HS-5 (cell line): ENCODE measurements at places on chromosomes 11 and 22.

GRCh38 chr22:20101638-20102037, 14.3 kb upstream of the RANBP1 start:
- DNase-seq, result no peak

GRCh38 chr11:127259102-127259501, 258.5 kb upstream of the KIRREL3 start:
- DNase-seq, result no peak

- no peak for DNase-seq
These were observed 848.3 kb downstream of the TBC1D22A start for GRCh38 chr22:47610764-47611163.

DNA sequence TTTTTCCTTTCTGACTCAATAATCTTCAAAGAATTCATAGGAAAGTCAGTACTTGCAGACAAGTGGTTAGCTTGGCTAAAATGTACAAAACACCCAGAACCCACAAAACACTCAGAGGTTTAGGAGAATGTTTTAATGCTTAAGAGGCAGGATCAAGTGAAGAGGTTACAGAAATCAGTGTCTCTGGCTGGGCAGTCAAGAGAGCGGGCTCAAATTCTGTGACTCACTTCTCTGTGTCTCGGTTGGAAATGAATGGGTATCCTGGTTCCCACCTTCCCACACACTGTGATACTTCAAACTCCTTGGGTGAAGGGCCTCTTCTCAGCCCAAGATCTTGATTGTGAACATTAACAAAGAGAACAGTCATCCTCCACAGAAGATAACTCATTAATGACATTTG, 3.8 kb downstream of the MPEG1 start:
- no peak for DNase-seq

- no peak for DNase-seq
These were observed 901.5 kb downstream of the BRD1 start for GRCh38 chr22:48926136-48926535.

DNA sequence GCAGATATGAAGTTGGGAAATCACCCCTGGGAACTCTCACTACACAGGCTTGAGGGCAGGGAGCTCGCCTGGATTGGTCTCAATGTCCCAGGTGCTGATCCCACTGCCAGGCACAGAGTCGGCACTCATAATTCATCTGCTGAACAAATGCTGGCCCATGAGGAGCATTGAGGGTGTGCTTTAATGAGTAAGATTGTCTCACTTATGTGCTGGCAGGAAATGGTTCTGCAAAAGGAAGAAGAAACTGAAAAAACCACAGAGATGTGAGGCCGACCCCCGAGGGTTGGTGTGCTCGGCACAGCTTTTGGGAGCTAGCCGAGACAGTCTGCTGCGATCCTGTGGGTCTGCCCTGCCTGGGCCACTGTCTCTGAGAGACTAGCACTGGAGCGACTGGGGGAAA, 9.4 kb downstream of the PLAAT2 start:
- no peak for DNase-seq

DNA sequence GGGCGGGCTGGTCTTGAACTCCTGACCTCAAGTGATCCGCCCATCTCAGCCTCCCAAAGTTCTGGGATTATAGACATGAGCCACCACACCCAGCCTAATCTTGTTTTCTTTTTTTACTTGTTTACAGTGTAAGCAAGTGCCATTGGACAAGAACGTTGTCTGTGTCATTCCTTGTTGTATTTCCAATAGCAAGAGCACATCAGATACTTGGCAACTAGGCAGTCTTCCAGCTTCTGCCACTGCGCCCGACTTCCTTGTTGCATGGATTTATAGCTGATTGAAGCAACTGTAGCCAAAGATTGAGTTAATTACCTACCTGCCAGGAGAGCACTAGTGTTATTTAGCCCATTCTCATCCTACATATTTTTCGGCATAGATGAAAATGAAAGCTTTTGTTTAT, 3.1 kb upstream of the SGSM3 start:
- no peak for DNase-seq

DNA sequence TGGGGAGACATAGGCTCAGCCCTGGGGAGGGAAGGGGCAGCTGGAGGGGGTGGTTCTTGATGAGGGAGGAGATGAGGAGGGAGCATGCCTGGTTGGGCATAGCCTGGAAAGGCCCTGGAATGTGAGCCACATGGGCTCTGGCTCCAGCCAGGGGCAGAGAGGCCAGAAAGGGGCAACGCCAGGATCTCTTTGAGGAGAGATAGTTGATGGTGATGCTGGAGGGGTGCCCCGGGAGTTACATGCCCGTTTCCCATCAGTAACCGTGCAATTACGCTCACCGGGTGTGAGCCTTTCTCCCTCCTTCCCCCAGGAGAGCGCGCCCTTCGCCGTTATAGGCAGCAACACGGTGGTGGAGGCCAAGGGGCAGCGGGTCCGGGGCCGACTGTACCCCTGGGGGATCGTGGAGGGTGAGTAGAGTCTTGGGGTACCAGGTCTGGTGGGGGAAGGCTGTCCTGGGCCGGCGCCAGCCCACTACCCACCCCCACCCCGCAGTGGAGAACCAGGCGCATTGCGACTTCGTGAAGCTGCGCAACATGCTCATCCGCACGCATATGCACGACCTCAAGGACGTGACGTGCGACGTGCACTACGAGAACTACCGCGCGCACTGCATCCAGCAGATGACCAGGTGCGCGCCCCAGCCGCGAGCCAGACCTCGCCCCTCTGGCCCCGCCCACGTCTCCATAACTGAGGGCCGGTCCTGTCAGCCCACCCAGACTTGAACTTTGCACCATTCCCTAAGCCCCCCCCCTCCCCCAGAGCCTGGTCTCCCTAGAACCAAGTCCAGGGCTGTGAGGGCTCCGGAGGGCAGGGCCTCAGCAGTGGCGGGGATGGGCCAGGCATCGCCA, 1.8 kb upstream of the GP1BB start:
- DNase-seq, result no peak

GRCh38 chr11:124799348-124800225, 619 bp downstream of the MSANTD2 start:
- DNase-seq, result no peak

GRCh38 chr11:60349990-60350389, 22.9 kb downstream of the MS4A6E start:
- DNase-seq, result no peak

DNA sequence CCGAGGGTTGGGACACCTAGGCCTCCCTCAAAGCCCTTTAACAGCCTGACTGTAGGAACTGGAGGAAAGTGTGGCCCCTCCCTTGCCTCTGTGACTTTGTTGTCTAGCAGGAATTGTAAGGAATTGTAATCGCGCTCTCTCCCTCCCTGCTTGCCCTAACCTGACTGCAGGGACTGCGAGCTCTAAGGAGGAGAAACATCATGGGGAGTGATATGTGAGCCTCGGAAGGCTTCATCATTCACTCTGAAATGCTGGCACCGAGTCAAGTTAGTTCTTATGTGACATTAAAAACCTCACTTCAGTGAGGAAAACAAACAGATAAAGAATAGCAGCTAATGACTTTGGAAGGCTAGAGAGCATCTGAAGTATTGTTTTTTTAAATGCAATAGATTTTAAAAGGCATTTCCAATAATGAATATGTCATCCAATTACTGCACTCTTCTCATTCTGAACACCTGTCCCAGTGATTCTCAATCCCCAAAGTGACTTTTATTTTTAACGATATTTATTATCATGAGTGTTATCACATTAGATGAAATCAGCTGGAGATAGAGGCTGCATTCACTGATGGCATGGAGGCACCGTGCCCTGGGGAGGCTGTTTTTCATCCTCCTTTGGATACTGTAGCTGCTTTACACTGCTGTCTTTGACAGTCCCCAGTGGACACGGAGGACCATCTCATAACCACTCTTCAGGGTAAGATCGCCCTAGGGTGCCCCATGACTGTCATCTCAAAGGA, 58.5 kb upstream of the NTM start:
- no peak for DNase-seq

DNA sequence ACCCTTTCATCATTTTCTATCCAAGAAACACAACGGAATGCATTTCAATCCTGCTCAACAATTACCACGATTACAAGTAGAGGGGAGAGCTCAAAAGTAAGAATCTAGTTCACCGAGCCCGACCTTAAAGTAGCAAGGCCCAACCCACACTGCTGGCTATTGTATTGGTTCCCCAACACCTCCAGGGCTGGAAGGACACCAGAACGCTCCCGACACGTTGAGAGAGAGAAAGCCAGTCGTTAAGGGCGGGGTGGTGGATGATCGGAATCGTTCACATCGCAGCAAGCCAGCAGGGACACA, 690 bp downstream of the CKAP5 start:
- no peak for DNase-seq

DNA sequence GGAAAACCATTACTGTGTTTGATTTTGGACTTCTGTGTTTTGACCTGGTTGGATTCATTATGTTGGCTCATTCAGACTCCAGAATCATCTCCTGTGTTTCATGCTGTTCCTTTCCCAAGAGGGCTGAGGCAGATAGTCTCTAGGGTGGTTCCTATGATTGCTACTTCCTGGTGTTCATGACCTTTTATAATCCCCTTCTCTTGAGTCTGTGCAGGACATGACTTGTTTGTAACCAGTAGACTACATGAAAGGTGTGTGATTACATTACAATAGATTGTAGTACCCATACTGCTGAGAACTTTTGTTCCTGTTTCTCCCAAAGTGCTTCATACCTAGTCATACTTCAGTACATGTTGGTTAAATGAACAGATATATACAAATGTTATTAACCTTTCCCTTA, 700.6 kb downstream of the METTL15 start:
- no peak for DNase-seq

GRCh38 chr11:128624269-128625175, 37.2 kb upstream of the ETS1 start:
- no peak for DNase-seq

DNA sequence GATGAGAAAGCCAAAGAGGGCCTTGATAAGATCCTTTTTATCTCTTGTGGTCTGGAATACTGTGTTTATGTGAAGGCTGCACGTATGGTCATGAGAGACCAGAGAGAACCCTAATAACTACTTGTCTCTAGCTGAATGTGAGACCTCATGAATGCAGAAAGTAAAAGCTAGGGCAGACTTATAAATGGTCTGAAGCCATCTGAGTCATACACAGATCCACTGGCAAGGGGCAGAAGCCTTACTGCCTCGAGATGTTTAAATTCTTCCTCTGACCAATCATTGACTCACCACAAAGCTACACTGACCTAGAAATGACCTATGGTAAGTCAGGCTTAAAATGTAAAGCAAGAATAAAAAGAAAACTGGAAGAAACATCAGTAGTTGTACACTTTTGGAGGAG, 22.7 kb upstream of the OR4B1 start:
- no peak for DNase-seq

- DNase-seq, result peak; percentile 38
These were observed 10.7 kb downstream of the LSP1 start for GRCh38 chr11:1863352-1864216.

DNA sequence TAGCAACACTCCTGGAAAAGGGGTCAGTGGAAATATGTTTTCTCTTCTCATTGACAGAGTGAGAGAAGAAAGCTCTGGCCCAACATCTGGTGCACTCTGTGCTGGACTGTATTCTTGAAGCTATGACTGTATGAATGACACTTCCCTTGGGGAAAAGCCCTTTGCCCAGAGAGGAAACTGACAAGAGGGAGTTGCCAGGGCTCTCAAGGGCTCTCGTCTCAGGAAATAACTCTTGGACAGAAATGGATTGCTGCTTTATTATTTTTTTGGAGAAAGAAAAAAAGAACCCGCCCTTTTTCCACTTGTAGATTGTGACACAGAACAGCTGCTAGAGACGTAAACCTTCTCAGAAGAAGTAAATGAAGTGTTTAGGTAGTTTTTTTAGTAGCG, 11.4 kb downstream of the ETS1 start:
- DNase-seq, result no peak

DNA sequence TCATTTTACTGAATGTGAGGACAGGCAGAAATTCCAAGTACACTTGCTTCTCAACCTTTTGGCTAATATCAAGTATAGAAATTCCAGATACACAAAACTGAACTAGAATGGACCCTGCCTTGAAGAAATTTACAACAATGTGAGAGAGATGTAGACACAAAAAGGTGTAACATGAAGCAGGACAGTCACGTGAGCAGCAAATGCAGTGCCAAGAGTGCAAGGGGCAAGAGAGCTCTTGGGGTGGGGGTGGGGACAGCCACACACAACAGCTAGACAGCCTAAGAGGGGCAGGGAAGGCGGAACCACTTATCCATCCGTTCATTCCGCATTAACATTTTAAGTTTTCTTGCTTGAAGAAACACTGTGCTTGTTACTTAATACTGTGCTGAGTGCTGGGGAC, 28.9 kb downstream of the PLEKHA7 start:
- no peak for DNase-seq

GRCh38 chr22:45465633-45466032, 37.0 kb upstream of the FBLN1 start:
- DNase-seq, result no peak

GRCh38 chr11:74417860-74418508, 19.8 kb upstream of the PGM2L1 start:
- DNase-seq, result no peak

- DNase-seq, result no peak
These were observed 2.4 kb upstream of the TRABD start for GRCh38 chr22:50183141-50183971.

DNA sequence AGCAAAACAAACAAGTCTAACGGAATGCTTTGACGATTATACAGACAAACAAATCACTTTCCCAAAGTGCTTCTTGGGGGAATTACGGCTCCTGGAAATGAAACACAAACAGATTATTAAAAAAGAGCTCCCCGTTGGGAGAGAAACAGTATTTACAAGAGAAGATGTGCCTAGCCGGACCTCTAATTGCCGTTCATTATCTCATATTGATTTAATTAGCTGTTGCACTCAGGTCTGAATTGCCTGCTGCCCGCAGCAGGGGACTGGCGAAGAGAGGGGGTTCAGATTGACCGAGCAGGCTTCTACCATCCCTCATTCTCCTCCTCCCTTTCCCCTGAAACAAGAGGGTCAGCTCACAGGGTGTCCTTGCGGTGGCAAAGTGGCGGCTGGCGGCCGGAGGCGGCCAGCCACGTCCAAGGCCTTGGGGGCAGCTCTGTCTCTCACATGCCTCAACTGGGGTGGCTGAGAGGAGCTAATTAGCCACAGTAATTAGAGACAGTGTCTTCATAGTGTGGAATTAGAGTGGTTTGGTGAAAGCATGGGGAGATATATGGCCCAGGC, 295.1 kb downstream of the MIAT start:
- DNase-seq, result no peak

GRCh38 chr11:110425751-110426545, 3.8 kb upstream of the FDX1 start:
- peak; percentile 72 for DNase-seq

DNA sequence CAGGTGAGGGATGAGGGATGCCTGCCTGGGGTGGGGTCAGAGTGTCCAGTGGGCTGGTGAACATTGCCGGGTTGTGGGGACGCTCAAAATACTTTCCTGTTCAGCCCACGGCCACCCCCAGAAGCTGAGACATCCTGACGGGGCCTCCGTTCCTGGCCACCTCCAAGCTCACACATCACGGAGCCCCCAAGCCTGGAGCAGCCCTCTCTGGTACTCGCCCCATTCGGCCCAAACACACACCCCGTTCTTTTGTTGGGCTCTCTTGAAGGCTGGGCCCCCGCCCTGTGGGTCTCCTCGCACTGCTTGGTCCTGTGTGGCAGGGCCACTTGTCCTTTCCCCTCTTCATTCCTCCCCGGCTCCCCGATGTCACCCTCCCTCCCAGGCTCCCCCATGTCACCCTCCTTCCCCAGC, 442.6 kb downstream of the TBC1D22A start:
- DNase-seq, result no peak
